ENCODE measurements at places on chromosomes 2 and 18.

- DNase-seq, result no peak
Measured at GRCh38 chr18:13480571-13481255, 245.6 kb downstream of the FAM210A start.

- DNase-seq, result no peak
Measured at GRCh38 chr18:33291539-33291938, 149.0 kb downstream of the CCDC178 start.

GRCh38 chr2:198471291-198471690 is 666.9 kb downstream of the PLCL1 start:
- no peak for DNase-seq

DNA sequence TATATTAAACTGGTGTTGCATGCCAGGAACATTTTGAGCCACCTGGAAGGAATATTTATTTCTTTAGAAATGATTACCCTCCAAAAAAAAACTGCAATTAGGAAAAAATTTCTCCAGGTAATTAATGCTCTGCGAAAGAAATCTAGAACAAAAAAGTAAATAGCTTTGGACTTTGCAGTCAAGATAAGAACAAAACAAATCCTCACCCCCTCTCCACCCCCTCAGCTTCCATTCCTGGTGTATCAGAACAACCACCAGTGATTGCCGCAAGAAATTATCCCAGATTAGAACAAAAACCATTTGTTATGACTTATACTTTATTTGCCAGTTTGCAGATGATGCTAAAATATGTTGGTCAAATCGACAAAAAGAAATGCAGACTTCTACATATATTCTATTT is 17.0 kb upstream of the TCF7L1 start:
- no peak for DNase-seq

- DNase-seq, result no peak
Measured at GRCh38 chr2:144738749-144739148, 218.8 kb upstream of the ZEB2 start.

Measured in H1 (cell line).